Right cardiac atrium (tissue), 5 donors: ENCODE measurements at places on chromosomes 6 and 20.

DNA sequence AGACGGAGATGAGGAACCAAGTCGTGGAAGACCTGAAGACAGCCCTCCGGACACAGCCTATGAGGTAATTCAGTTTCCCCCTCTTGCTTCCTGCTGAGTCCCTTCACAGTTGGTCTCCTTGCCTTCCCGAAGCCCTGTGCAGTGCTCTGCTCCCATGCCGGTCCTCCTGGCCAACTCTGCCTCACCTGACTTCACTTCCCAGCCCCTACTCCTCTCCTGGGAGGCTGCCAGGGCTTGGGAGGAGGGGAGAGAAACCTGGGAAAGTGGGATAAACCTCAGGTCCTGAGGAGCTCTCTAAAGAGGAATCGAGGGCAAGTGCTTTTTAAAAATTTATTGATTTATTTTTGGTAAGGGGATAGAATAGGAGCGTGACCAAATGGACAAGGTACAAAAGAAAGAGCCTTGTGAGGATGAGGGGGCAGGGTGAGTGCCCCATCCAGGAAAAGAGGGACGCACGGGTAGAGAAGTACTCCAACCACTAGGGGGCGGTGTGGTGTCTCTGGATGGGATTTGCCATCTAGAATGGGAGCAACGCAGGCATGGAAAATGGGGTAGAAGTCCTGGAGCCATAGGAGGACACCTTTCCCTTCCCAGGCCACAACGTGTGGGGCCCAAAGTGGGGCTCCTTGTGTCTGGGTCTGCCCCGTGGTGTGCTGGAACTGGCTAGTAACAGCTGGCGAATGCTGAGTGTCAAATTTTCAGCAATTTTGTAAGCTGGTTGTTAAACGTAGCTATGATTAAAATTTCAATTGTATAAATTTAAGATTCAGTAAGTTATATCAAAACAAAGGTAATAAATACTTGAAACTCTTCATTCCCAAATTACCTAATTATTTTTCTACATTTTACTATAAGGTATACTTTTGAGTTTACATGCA is 69.0 kb downstream of the MOCS1 start:
- peak; percentile 82 for DNase-seq

DNA sequence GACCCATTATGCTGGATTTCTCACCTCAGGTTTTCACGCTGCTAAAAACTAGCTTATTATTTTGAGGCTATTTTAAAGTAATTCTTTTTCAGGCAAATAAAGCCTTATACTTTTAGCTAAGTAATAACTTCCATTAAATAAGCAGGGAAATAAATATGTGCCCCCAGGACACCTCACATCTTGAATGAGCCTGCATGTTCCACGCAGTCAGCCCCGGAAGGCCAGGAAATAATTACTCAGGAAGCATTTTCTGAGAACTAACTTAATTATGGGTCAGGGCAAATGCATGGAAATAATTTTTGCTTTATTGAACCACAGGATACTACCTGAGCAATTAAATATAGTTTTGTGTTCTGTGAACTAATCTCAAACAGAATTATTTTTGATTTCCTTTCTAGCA is 41.1 kb downstream of the STX7 start:
- DNase-seq, result no peak

DNA sequence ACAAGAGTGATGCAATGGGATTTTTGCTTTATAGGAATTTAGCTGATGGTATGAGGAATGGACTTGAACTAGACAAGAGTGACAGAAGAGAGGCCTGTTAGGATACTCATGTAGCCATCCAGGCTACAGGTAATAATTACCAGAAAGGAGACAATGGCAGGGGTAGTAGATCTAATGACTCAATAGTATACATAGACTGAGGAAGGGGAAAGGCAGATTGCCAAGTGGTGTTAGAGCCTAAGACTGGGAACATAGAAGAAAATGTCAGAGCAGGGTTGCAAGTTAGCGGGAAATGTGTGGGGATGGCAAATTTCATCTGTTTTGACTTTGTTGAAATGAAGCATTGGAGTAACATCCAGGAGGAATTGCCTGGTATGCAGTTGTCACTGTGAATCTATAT is 295.6 kb downstream of the UTRN start:
- DNase-seq, result no peak

GRCh38 chr6:13079096-13079723 is 249.1 kb downstream of the TBC1D7 start:
- peak; percentile 56 for DNase-seq

GRCh38 chr6:163646133-163646532 is 231.6 kb downstream of the QKI start:
- no peak for DNase-seq

GRCh38 chr6:81999270-81999669 is 246.8 kb upstream of the TENT5A start:
- DNase-seq, result no peak

DNA sequence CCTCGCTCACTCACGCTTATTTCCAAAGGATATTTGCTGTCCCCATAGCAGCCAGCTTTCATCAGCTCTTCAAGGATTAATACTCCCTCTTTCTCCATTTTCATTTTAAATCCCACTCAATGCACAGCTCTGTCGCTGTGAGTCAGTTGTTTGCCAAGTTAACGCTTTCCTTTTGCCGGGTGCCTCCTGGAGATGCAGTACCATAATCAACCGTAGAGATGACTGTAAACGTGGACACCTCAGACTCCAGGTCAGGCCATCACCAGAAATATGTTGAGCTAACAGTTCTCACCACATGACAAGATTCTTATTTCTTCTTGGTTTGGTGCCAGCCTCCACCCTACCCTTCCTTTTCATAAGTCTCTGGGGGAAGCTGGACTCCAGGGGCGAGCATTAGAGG is 66.6 kb upstream of the TAB2 start:
- no peak for DNase-seq

DNA sequence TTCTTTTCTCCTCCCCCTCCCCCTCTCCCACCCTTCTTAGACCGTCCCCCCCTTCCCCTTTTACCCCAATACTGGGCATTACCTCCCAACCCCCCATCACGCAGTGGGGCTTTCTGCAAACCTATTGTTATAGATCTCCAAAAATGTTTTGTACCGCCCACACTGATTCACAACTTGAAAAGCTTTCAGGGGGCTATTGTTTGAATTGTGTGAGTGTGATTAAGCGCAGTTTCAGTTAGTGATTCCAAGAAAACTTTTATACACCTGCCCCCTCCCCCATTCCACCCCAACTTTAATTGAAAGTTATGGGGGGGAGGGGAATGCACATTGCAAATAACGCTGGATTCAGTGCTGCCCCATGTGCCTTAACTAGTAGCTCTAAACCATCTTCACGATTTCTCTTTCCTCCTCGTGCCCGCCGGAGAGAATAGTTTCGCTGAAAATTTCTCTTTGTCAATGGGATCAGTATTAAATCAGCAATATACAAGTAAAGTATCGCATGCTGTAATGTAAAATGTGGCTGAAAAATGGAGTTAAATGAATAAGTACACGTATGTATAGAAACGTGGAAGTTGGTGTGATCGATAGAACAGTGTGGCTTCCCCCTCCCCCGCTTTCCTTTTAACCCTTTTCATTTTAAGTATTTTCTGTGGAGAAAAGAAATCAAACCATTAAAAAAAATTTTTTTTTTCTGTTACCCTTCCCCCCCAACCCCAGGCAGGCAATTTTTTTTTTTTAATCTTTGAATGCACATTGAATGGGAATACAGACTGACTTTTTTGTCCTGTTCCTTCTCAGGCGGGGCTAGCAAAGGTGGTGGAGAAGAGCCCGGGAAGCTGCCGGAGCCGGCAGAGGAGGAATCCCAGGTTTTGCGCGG is 632 bp downstream of the LIN28B start:
- no peak for DNase-seq

DNA sequence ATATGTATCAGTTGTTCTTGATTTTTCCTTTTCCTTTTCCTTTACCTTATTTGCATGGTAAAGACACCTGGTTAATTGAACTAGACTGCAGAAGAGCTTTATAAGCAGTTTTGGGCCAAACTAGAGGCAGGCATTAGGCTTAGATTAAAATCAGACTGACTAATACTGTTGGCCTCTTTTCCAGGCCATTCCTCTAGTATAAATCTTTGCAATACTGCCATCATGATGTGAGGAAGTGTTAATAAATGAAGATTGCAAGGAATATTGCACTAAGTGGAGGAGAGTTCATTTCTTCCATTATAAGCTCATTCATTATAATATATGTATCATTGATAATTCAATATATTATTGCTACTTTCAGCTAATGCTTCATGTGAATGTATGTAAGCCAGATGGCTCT is 163.8 kb downstream of the MMUT start:
- DNase-seq, result no peak

- DNase-seq, result peak; percentile 72
Measured at GRCh38 chr20:25310268-25310920, 62.5 kb downstream of the PYGB start.

GRCh38 chr6:35503534-35503933 is 6.7 kb upstream of the TEAD3 start:
- DNase-seq, result no peak

DNA sequence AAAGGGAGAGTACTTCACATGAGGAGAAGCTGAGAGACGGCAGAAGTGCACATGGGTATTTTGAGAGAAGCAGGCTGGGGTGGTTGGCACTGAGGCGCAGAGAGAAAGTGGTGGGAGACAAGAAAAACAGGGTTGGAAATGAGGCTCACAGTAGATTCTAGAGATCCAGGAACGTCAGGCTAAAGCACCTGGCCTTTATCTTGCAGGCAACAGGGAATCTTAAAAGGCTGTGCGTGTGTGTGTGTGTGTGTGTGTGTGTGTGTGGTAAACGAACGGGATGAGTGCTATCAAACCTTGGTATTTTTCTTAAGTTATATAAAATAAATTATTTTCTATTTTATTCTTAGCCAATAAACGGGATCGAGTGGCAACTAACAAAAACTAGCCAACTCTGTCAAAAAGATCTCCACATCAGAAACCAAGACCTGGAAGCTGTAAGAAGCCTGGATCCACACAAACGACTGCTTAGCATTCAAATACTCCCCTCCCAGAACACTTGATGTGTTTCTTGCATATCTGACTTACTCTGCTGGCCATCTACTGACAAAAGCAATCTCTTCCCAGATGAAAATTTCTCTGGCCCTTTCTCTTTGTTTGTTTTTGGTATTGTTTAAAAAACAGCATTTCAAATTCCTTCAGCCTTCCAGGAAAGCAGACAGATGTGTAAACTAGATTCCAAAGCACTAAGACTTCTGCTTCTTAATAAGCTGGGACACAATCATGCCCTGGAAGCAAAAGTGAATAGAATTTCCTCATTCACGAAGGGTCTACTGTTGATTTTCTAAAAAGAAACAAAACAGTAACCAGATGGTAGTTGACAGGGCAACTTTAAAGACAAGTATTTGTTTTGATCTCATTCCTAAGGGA is 44.8 kb upstream of the FABP7 start:
- no peak for DNase-seq

DNA sequence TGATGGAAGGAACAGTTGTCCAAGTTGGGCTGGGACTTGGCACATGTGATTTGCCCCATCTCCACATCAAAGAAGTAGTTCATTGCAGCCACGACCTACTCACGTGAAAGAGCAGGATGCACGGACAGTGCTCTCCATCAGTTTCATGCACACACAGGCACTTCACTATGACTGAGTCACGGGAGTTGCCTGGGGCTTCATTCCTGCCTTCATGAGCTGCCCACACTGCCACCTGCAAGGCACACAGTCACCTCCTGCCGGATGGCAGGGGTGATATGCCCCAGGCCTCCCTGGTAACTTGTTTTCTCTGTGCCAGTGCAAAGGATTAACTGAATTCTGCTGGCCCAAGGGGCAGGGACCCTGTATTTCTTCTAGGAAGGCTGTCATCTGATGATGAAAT is 22.8 kb downstream of the CST5 start:
- no peak for DNase-seq

GRCh38 chr20:14879020-14879697 is 541.7 kb upstream of the FLRT3 start:
- no peak for DNase-seq

GRCh38 chr20:40572251-40572650 is 116.8 kb downstream of the MAFB start:
- DNase-seq, result no peak

- no peak for DNase-seq
Measured at GRCh38 chr6:143498428-143498827, 13.1 kb downstream of the FUCA2 start.

DNA sequence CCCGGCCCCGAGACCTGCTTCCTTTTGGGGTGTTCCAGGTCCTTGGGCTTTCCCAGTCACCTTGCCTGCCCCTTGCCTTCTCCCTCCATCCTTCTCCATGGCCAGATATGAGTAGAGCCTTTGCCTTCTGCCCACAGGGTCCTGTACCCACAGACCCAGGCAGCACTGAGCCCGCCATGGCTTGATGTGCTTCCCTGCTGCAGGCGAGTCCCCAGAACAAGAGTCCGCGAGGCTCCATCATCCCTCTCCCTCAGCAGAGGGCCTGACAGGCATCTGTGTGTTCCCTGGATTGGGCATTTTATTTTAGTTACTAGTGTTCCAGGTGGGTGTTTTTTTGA is 21.9 kb downstream of the PYGB start:
- no peak for DNase-seq

DNA sequence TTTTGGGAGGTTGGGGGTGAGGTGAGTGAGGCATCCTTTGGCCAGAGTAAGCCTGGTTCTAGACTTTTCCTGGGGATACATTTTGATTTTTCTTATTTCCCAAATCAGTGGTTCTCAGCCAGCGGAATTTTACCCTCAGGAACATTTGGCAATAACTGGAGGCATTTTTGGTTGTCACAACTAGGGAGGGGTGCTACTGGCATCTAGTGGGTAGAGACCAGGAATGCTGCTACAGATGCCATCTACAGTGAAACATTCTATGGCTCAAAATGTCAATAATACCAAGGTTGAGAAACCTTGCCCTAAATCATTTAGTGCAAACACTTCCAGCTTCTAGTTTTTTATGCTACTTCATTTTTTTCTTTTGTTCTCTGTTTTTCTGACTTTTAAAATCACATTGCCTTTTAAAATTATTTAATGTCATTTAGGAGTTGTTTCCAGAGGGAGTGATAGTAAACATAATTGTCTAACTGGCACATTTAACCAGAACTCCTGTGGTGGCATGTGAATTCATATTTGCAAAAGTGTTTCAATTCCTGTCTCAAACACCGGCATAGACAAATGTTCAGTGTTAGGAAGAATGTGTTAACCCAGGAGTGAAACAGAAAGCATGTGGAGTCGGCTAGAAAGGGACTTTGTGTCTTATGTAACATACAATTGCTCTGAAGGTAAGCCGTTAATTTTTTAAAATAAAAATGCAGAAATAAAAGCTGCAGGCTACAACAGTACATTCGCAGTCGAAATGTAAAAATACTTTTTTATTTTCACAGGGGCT is 59.0 kb downstream of the QRSL1 start:
- no peak for DNase-seq

- DNase-seq, result no peak
Measured at GRCh38 chr6:110342759-110343158, 15.4 kb downstream of the METTL24 start.

DNA sequence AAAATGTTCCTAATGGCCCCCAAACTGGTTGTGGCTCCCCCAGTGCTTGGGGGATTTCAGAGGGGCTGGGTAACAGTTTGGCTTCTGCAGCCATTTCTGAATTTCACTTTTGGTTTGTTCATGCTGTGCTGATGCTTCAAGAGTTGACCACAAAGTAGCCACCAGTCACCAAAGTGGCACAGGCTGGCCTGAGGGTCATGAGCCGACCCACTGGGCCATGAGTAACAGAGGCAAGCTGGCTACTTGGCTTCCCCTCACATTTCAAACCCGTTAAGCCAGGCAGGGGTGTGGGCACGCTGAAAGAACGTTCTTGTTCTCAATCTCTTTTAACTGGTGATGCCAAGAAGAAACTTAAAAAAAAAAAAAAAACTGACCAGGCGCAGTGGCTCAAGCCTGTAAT is 15.1 kb upstream of the NXT1 start:
- DNase-seq, result no peak

GRCh38 chr6:63475707-63476106 is 96.6 kb upstream of the LOC128125822 start:
- no peak for DNase-seq

GRCh38 chr6:152244998-152245630 is 392.0 kb downstream of the SYNE1 start:
- DNase-seq, result no peak
